Left lobe of liver (tissue), 2 donors: ENCODE measurements at places on chromosomes 7 and 10.

DNA sequence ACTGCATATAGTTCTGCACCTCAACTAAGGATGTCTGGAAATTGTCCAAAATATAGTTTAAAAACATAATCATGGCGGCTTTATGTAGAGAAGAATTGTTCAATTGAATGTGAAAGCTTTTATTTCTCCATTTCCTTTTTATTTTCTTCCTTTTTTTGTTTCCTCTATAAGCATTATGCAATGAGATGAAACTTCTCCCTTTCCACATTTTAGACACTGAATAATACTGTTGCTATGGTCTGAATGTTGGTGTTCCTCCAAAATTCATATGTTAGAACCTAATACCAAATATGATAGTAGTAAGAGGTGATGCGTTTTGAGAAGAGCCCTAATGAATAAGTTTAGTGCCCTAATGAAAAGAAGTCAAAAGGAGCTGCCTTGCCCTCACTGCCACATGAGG lies 175.0 kb downstream of the RNLS start:
- no peak for DNase-seq

DNA sequence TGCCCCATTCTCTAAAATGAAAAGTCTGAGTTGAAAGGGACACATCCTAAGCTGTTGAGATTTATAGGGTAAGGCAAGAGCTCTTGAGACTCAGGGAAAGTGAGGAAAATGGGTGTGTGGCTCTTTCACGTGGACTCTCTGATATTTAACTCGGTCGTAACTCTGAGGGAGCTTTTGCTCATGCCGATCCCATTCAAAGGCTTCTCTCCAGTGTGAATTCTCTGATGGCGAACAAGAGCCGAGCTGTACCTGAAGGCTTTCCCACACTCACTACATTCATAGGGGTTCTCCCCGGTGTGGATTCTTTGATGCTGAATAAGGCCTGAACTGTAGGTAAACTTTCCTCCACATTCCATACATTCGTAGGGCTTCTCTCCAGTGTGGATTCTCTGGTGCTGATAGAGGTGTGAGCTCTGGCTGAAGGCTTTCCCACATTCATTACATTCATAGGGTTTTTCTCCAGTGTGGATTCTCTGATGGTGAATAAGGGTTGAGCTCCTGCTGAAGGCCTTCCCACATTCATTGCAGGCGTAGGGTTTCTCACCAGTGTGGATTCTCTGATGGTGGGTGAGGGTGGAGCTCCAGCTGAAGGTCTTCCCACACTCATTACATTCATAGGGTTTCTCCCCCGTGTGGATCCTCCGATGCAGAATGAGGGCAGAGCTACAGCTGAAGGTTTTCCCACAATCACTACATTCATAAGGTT lies 10.4 kb downstream of the ZNF3 start:
- no peak for DNase-seq

DNA sequence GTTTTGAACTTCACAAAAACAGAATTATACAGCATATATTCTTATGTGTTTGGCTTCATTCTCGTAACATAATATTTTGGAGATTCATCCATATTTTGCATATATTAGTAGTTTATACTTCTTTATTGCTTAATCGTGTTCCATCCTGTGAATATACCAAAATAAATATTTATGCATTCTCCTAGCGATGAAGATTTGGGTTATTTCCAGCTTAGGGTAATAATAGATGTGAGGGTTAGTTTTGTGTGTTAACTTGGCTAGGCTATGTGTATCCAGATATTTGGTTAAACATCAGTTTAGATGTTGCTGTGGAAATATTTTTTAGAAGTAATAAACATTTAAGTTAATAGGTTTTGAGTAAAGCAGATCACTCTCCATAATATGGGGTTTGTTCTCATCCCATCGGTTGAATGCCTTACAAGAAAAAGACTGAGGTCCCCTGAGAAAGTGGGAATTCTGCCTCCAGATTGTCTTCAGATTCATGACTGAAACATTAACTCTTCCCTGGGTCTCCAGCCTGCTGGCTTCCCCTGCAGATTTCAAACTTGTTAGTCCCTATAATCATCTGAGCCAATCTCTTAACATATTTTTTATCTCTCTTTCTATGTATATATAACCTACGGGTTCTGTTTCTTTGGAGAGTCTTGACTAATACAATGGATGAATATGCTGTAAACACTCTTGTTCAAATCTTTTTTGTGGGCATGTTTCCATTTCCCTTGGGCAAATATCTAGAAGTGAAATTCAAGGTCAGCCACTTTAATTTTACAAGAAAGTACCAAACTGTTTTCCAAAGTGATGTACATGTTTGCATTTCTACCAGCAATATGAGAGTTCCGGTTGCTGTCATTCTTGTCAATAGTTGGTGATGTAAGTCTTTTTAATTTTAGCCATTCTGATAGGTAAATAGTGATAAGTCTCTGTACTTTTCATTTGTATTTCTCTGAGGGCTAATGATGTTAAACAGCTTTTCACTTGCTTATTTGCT lies 48.7 kb downstream of the PDK4 start:
- DNase-seq: no peak

- no peak for DNase-seq
Observed at GRCh38 chr7:105196473-105196872, 182.5 kb downstream of the KMT2E start.

GRCh38 chr10:33673839-33674415 lies 339.5 kb upstream of the NRP1 start:
- DNase-seq: no peak

DNA sequence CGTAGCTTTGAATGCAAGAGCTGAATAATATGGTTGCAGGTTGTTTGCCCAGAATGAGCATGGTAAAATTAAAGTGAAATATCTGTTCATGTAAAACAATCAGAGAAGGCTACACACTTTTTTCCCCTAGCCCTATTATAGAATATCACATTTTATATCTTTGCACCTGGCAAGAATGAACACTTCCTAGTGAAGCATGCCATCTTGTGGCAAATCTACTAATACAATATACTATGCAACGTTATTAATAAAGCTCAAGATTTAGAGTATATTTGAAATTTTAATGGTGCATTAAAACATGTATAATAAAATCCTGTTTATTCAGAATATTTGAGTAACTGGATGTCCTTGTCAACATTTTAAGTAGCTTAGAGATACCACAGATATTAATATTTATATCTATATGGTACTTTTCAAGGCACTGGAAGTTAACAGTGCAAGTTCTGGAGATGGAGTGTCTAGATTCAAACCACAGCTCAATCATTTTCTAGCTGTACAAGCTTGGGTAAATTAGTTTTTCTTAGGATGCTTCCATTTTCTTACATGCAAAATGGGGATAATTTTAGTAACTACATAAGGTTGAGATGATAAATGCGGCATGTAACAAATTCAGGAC lies 643.1 kb upstream of the SEMA3D start:
- no peak for DNase-seq

GRCh38 chr10:57628592-57629284 lies 639.0 kb downstream of the IPMK start:
- DNase-seq: peak; percentile 41

DNA sequence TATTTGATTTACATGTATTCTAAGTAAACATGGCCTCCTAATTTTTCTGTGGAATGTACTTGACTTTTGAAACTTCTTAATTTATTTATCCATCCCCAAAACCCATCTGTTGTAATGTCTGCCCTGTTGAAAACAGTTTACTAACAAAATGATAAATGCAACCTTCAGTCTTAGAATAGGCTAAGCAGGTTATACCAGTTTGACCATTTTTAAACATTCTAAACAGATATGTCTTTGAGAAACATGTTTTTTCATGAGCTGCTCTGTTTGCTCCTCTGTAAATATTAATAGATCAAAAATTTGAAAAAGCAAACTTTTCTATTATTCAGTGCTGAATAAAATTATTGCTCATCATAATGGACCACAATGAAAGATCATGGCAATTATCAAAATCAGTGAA lies 33.4 kb upstream of the NRBF2 start:
- no peak for DNase-seq

GRCh38 chr7:80679921-80680907 lies 41.8 kb downstream of the CD36 start:
- no peak for DNase-seq

DNA sequence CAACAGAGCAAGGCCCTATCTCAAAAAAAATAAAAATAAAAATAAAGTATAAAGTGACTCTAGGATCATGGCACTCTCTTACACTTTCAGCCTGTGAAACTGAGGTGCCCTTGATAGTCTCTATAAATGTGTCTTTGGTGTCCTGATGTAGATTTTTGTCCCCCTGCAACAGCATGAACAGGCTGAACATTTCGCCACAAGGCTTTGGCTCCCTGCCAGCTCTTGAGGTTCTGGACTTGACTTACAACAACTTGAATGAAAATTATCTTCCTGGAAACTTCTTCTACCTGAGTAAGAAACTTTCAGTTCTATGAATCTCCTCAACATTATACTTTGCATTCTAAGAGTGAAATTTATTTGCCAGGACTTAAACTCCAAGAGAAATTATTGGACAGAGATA lies 48.1 kb upstream of the BMS1 start:
- DNase-seq: no peak

DNA sequence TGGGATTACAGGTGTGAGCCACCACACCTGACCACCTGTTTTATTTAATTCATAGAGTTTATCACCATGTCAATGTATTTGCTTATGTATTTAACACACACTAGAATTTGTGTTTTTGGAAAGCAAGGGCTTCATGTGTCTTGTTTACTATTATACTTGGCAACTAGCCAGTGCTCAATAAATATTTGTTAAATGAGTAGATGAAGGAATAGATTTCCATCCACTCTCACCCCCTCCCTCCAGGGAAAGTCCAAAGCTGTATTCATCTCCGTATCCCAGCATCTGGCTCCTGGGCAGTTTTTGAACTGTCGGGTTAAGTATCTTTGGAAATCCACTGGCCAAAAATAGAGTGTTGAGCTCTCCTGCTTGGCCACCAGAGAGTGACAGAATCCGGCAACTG lies 4.6 kb upstream of the RADIL start:
- DNase-seq: no peak

GRCh38 chr7:49771427-49772176 lies 1.8 kb upstream of the VWC2 start:
- DNase-seq: no peak
